Ovary (tissue), 10 donors: ENCODE measurements at places on chromosomes 12 and 14.

GRCh38 chr12:41151793-41152192, 36.3 kb upstream of the PDZRN4 start:
- no peak for DNase-seq
- no peaks in the 10 kb centered on the region for H3K27me3 ChIP-seq
- H3K27ac ChIP-seq: no peak overlapping the region
- no peaks in the 10 kb centered on the region for H3K36me3 ChIP-seq
- no peaks in the 10 kb centered on the region for H3K4me1 ChIP-seq

DNA sequence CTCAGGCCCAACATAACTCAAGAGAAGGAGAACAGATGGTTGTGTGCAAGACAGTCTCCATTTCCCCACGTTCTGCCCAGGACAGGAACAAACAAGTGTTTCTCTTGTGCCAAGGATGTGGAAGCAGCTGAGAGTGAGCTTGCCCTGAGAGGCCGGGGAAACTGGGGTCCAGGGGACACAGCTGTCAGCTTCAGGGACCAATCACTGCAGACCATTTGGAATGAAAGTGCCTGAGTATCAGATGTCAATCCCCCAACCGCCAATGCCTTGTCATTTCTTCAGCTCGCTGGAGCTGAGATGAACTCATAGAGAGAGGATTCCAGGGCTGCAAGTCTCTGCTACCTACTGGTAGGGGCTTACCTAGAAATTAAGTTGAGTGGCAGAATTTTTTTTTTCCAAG, 71.9 kb upstream of the METAP2 start:
- H3K4me3 ChIP-seq: no peak overlapping the region
- H3K4me1 ChIP-seq: no peaks in the 10 kb centered on the region
- no peak for DNase-seq
- no peak overlapping the region for H3K27ac ChIP-seq

DNA sequence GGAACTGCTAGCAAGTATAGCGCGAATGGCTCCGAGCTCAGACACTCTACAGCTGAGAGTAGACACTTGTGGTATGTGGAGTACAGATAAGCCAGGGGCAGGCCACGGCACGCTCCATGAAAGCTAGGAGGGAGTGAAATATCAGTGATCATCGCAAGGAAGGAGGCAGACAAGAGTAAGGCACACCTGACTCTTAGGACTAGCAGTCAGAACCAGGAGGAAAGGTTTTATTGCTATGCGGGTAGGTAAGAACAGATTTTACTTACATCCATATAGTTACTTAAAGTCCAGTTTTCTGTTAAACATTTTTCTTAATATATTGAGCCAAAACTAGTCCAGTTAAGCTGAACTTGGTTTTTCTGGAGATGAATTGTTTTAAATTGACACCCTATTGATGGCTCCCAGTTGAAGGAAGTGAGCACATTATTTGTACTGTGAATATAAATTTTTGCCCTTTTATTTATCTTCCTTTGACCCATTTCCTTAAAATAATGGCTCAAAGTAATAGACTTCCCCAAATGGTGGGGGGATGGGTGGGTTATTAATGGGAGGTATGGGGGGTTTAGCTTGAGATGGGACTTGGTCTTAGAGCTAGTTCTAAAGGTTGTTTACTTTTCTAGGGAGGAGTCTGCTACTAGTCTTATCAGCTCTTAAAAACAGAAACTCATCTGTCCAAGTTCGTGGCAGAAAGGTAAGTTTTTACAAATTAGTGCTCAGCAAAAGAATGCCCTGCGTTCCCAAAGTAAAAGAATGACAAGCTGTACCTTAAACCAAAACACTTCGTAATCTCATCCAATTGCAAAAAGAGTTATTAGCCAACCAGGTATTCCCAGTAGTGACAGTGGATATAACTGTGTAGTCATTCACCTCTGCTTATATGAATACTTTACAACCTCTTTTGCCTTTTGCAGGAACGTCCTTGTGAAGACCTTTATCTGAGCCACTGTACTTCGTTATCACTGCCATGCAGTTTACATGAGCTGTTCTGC, 5.8 kb downstream of the HNRNPA1 start:
- no peaks in the 10 kb centered on the region for H3K27me3 ChIP-seq
- H3K27ac ChIP-seq: no peak overlapping the region
- H3K36me3 ChIP-seq: no peaks in the 10 kb centered on the region

DNA sequence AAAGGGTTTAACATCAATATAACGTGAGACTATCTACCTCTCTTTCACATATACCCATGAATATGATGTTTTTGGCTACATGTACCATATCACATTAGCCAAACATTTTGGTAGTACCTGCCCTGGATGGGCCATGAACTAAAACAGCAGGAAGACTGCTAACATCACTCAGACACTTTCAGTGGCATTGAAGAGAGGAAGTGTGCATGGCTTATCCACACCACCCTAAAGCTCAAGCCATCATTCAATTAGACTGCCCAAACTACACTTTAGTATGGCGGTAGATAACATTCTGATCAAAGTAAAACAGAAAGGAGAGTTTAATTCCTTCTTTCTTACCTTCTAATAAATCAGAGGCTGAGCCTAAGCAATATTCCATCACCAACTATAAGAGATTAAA, 103.0 kb downstream of the PEBP1 start:
- DNase-seq: no peak
- no peaks in the 10 kb centered on the region for H3K27me3 ChIP-seq
- H3K4me3 ChIP-seq: no peak overlapping the region
- no peaks in the 10 kb centered on the region for H3K36me3 ChIP-seq

DNA sequence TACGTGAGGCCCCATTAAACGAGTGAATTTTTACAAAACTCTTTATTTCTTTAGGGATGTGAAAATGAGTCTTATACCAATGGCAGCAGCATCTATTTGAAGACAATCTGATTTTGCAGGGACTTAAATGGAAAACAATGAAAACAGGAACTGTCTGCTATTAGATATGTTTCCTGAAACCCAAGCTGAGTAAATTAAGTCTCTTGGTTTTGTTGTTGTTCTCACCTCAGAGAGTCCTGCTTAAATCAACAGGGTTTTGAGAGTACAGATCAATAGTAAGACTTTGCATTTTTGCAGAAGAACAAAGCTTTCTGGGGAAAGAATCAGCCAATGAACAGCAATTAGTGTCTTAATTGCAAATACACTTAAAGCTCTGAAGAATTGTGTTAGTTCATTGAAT, 39.1 kb upstream of the LGR5 start:
- no peaks in the 10 kb centered on the region for H3K27me3 ChIP-seq
- H3K4me3 ChIP-seq: no peak overlapping the region
- H3K4me1 ChIP-seq: no peaks in the 10 kb centered on the region
- H3K27ac ChIP-seq: no peak overlapping the region
- DNase-seq: no peak
- H3K36me3 ChIP-seq: no peaks in the 10 kb centered on the region

- H3K36me3 ChIP-seq: no peaks in the 10 kb centered on the region
- H3K4me3 ChIP-seq: no peak overlapping the region
- no peak overlapping the region for H3K27ac ChIP-seq
- no peaks in the 10 kb centered on the region for H3K4me1 ChIP-seq
Observed at GRCh38 chr12:12684375-12685106, 11.4 kb downstream of the GPR19 start.

DNA sequence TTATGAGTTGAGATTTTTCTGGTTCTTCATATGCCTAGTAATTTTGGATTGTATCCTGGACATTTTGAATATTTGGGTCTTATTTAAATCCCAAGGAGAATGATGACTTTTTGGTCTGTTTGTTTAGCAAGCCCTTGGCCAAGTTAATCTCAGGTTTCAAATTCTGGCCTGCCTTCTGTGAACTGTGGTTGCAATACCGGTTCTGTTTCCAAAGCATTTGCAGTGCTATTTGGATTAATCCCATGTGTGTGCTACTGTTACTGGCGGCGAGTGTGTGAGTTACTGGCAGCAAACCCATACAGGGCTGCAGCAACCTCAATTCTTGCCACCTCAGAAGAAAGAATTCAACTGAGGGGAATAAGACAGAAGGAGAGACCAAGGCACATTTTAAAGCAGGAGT, 51.1 kb downstream of the TMEM260 start:
- H3K27me3 ChIP-seq: no peaks in the 10 kb centered on the region
- H3K4me3 ChIP-seq: no peak overlapping the region
- H3K4me1 ChIP-seq: no peaks in the 10 kb centered on the region
- no peak overlapping the region for H3K27ac ChIP-seq
- H3K36me3 ChIP-seq: peaks cover 4% of the 10 kb centered on the region
- no peak for DNase-seq

DNA sequence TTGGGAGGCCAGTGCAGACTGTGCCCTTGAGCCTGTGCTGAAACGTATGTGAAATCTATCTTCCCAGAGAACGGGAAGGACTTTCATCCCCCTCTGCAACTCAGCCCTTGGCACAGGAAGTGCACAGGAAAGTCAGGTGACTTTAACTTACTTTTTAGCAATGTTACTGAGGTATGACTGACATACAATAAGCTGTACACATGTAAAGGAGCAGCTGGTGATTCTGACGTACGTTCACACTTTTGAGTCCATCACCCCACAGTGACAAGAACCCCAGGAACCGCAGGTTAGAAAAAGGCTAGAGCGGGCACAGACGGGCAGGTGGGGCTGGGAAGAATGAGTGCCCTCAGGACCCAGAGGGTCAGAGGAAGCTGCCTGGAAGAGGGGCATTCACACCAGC, 48.0 kb downstream of the ARL6IP4 start:
- H3K4me1 ChIP-seq: no peaks in the 10 kb centered on the region
- no peak overlapping the region for H3K4me3 ChIP-seq
- no peak for DNase-seq
- no peaks in the 10 kb centered on the region for H3K27me3 ChIP-seq
- H3K36me3 ChIP-seq: no peaks in the 10 kb centered on the region

DNA sequence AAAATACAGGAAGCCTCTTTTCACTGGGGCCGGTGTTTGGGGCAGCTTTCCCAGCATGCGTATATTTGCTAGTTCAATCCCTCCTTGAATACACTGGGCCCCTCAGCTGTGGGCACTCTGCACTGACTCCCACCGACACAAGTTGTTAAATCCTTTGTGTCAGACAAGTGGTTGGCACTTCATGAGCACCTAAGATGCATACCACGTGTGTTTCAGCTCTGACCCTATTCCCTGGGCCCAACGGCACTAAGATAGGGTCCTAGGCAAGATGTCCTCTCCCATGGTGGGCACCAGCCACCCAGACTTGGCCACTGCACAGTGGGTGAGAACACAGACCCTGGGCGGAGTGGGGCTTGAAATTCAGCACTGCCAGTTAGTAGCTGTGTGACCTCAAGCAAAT, 173.8 kb downstream of the BCL11B start:
- no peaks in the 10 kb centered on the region for H3K27me3 ChIP-seq
- no peak overlapping the region for H3K4me3 ChIP-seq
- no peak for DNase-seq
- no peaks in the 10 kb centered on the region for H3K4me1 ChIP-seq
- no peak overlapping the region for H3K27ac ChIP-seq
